Stimulated activated CD4-positive, alpha-beta T cell treated with anti-CD3 and anti-CD28 coated beads, Interleukin-1b, Interleukin-23, amount 100 ng/mL, for 4 hours (primary cell): ENCODE measurements at places on chromosomes 13 and 19.

DNA sequence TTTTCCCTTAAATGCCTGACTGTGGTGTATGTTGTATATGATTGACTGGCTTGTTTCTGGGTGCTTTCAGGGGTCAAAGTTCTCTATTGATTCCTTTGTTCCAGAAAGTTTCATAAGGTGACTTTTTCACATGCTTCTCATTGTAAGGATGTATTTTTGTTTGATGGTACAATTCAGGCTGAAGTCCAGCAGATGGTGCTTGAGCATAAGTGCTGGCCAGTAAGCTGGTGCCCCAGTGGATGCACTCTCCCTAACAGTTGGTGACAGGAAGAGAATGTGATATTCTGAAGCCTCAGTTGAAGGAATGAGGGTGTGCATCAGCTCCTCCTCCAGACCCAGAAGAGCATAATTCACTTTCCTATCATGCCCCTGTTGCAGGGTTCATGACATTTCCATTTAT is 1941.6 kb upstream of the PRR20A start:
- no peak for DNase-seq

DNA sequence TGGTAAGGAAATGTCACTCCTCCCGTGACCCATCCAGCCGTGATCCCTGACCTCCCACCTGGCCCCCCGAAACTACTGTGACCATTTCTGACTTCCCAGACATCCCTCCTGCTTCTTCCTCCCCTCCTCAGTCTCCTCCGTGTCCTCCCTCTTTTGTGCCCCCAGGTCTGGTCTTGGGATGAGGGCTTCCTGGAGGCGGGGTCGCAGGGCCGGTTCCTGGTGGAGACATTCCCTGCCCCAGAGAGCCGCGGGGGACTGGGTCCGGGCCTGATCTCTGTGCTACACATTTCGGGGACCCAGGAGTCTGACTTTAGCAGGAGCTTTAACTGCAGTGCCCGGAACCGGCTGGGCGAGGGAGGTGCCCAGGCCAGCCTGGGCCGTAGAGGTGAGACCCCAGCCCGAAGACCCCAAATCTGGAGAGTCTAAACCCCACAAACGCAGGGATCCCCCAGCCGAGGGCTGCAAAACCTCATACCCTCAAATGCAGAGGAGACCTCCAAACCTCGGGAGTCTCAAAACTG is 5.0 kb downstream of the KIRREL2 start:
- DNase-seq: no peak

GRCh38 chr19:18616023-18616422 is 3.4 kb downstream of the TMEM59L start:
- DNase-seq: no peak

DNA sequence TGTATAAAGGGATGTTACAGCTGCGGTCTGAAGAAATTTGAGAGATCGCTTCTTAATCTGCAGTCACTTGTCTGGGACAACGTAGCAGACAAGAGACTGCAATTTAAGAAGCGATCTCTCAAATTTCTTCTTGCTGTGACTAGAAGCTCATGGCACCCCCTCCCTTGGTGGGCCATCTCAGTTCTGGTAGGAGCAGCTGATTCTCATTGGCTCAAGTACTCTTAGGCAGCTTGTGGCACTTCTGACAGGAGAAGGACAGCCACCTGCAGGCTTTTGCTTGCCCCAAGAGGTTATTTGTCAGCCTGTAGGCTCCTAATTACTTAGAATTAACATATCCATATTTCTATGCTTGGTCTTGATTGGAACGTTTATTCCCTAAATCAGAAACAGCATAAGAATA is 503.0 kb downstream of the DCT start:
- no peak for DNase-seq

- DNase-seq: no peak
Observed at GRCh38 chr19:33777753-33778088, 18.9 kb upstream of the KCTD15 start.

GRCh38 chr13:46396341-46396740 is 9.3 kb upstream of the RUBCNL start:
- DNase-seq: no peak

GRCh38 chr13:73335210-73335609 is 276.4 kb downstream of the KLF5 start:
- DNase-seq: no peak
